ENCODE measurements at places on chromosomes 13 and 19. TPM values are rescaled to one million over a fixed set of nuclear protein-coding genes. Genes with fewer than 3 reads are reported as not detected.

Gene MIR17HG
- total RNA-seq: 3.1 TPM

Gene OVOL3
- 0.44 TPM for total RNA-seq

Gene RFPL4AL1
- not detected for total RNA-seq

Gene DDX49
- total RNA-seq: 41.5 TPM
